ENCODE measurements at places on chromosomes 6 and 20. TPM values are rescaled to one million over a fixed set of nuclear protein-coding genes. Genes with fewer than 3 reads are reported as not detected.

The PEX3 gene
- total RNA-seq = 13.6 TPM

The XKR7 gene
- total RNA-seq = 0.13 TPM

The HLA-DQB1 gene
- total RNA-seq = 18.6 TPM

The GPX5 gene
- total RNA-seq = not detected

The NKX2-2 gene
- 0.81 TPM for total RNA-seq

The RBPJL gene
- not detected for total RNA-seq

The OPRM1 gene
- 0.57 TPM for total RNA-seq

The SRF gene
- 26.3 TPM for total RNA-seq

The SAMD5 gene
- total RNA-seq = 4.7 TPM

The C6orf118 gene
- total RNA-seq = 0.32 TPM

The ANKRD66 gene
- total RNA-seq = not detected

The AIF1 gene
- total RNA-seq = 6.1 TPM

The RHAG gene
- total RNA-seq = not detected

The PAK5 gene
- total RNA-seq = 0.06 TPM

The SMIM13 gene
- 10.9 TPM for total RNA-seq

The FOXC1 gene
- total RNA-seq = 1.1 TPM

The PARD6B gene
- total RNA-seq = 16.8 TPM

The VSX1 gene
- 0.22 TPM for total RNA-seq

The TXLNB gene
- total RNA-seq = 0.29 TPM

The BAG2 gene
- total RNA-seq = 2.3 TPM

The KHDC1L gene
- not detected for total RNA-seq

The BMP7 gene
- total RNA-seq = 2.0 TPM

The CYP39A1 gene
- 4.1 TPM for total RNA-seq

The C6orf132 gene
- total RNA-seq = 67.6 TPM

The SLA2 gene
- total RNA-seq = 1.6 TPM

The PSMB8 gene
- 199 TPM for total RNA-seq

The NCOA6 gene
- total RNA-seq = 47.5 TPM

The SSTR4 gene
- total RNA-seq = 0.19 TPM

The CLPSL1 gene
- total RNA-seq = not detected

The PDE10A gene
- total RNA-seq = 1.7 TPM

The RAE1 gene
- total RNA-seq = 21.0 TPM

The IL20RA gene
- total RNA-seq = 3.2 TPM

The PSORS1C2 gene
- not detected for total RNA-seq

The MAS1 gene
- not detected for total RNA-seq

The TLDC2 gene
- total RNA-seq = 30.0 TPM

The MDC1 gene
- 15.2 TPM for total RNA-seq

The DNAH8 gene
- not detected for total RNA-seq

The TCF15 gene
- total RNA-seq = not detected

The EPPIN gene
- not detected for total RNA-seq

The PRR18 gene
- total RNA-seq = not detected

The HTR1E gene
- total RNA-seq = not detected

The PTCRA gene
- total RNA-seq = not detected

The STK38 gene
- 80.7 TPM for total RNA-seq
